ENCODE measurements at places on chromosomes 2 and 18.

DNA sequence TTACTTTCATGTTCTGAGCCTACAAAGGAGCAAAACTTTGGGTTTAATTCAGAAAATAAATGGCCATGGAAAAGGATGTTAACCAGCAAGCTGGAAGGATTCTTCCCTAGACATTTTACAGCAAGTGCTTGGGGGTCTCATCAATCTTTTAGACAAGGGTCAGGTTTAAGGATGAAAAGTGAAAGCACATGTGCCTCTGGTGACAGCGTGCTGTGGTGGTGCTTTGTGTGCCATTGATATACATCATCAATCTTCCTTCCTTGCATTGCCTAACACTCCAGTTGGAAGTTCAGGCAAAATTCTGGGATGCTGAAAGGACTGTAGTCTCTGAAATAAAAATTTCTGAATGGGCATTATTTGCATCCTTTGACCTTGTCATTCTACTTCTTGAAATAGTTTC lies 171.2 kb downstream of the KCNE4 start:
- DNase-seq: no peak

DNA sequence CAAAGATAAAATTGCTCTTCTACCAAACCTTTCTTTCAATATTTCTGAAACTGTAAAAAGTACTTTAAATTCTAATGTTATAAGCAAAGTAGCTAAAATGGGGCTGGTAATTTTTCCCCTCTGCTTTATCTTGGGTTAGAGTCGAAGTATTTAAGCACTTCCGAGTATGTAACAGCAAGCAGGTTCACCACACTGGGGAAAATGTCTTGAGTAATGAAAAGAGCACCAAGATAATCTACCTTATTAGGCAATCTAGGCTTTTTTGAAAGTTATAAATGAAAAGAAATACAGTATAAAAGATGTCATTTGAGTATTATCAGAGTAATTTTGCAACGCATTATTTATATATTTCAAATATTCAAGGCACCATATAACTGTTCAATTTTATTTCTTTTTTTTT lies 687 bp upstream of the DSG3 start:
- no peak for DNase-seq

- DNase-seq: no peak
Observed at GRCh38 chr2:101998896-101999789, 7.4 kb downstream of the IL1R2 start.

- DNase-seq: no peak
Observed at GRCh38 chr2:102018823-102019445, 27.2 kb downstream of the IL1R2 start.

All from CD4-positive, alpha-beta T cell treated with Interleukin-6 for 4 hours (primary cell).